Pancreas (tissue), 10 donors: ENCODE measurements at places on chromosomes 2 and 18. TPM values are rescaled to one million over a fixed set of nuclear protein-coding genes. Genes with fewer than 3 reads are reported as not detected.

IAH1 gene
- 33.4 TPM for polyA plus RNA-seq

SLC30A3 gene
- polyA plus RNA-seq, result not detected

- H3K27me3 ChIP-seq, result no peaks in the 10 kb centered on the region
- no peak overlapping the region for H3K27ac ChIP-seq
- no peaks in the 10 kb centered on the region for H3K4me1 ChIP-seq
Observed at GRCh38 chr18:55246278-55246677, 287.0 kb upstream of the CCDC68 start.

- H3K4me3 ChIP-seq, result no peak overlapping the region
- no peaks in the 10 kb centered on the region for H3K36me3 ChIP-seq
- H3K4me1 ChIP-seq, result no peaks in the 10 kb centered on the region
- no peaks in the 10 kb centered on the region for H3K27me3 ChIP-seq
Observed at GRCh38 chr2:190744041-190744440, 95.2 kb downstream of the NAB1 start.

DNA sequence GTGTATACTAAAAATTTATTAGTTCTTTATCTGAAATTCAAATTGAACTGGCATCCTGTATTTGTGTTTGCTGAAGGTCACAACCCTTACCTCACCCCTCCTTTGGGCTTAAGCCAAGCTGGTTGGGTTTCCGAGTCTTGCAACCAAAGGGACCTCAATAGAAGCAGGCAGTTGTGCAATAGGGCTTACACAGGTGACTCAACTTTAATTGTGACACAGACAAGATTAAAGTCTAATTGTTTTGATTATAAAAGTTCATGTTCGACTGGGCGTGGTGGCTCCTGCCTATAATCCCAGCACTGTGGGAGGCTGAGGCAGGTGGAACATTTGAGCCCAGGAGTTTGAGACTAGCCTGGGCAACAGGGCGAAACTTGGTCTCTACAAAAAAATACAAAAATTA lies 71.5 kb downstream of the RAB31 start:
- no peak overlapping the region for H3K27ac ChIP-seq
- no peak for DNase-seq
- H3K4me1 ChIP-seq, result no peaks in the 10 kb centered on the region
- no peaks in the 10 kb centered on the region for H3K36me3 ChIP-seq

DNA sequence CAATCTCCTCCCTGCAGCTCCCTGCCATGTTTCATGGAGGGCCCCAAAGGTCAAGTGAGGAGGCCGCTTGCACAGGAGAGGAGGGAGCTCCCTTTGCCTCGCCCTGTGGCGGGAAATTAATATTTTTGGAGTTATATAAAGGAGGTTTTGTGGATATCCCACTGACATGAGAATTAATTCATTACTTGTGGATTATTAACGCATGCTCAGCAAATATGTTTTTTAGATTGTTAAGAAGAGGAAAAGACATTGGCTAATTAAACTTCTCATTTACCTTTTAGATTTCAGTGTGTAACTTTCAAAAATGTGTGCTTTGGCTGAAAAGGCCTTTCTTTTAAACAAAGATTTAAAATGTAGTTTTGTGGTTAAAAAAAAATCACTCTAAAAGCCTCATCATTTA lies 474.0 kb downstream of the SOCS6 start:
- no peaks in the 10 kb centered on the region for H3K27me3 ChIP-seq
- no peak for DNase-seq
- no peak overlapping the region for H3K27ac ChIP-seq
- H3K4me1 ChIP-seq, result no peaks in the 10 kb centered on the region

TCF23 gene
- polyA plus RNA-seq, result not detected

- H3K27me3 ChIP-seq, result no peaks in the 10 kb centered on the region
- no peak overlapping the region for H3K27ac ChIP-seq
- no peaks in the 10 kb centered on the region for H3K36me3 ChIP-seq
- H3K4me3 ChIP-seq, result no peak overlapping the region
Observed at GRCh38 chr2:86301711-86302202, 35.7 kb downstream of the REEP1 start.

DNA sequence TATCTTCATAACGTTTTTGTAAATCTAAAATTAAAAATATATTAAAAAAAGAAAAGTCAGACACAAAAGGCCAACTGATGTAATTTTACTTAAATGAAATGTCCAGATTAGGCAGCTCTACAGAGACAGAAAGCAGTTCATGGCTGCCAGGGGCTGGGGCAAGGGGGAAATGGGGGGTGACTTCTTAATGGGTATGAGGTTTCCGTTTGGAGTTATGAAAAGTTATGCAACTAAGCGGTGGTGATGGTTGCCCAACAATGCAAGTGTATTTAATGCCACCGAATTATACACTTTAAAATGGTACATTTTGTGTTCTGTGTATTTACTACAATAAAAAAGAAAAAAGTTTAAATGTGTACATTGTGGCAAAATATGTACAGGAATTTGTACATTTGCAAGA lies 70.2 kb upstream of the TEX51 start:
- no peaks in the 10 kb centered on the region for H3K27me3 ChIP-seq
- DNase-seq, result no peak
- no peaks in the 10 kb centered on the region for H3K4me1 ChIP-seq
- no peak overlapping the region for H3K27ac ChIP-seq
- no peaks in the 10 kb centered on the region for H3K36me3 ChIP-seq
- H3K4me3 ChIP-seq, result no peak overlapping the region

DNA sequence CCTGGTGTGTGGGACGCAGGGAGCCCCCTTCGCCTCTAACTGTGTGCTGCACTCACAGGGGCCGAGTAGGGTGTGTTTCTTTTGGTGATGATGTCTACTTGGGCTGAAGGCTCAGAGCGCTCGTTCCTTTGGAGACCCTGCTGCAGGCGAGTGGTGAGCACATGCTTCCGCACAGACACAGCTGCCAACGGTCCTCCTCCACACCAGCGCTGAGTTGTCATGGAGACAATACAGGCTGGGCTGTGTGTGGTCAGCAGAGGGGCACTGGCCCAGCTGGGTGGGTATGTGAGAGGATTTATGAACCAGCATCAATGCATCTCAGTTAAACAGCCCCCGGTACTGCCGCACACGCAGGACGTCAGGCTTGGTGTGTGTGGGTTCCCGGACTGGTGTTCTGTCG lies 143.5 kb downstream of the SH3RF3 start:
- no peak overlapping the region for H3K4me3 ChIP-seq
- no peaks in the 10 kb centered on the region for H3K4me1 ChIP-seq
- H3K27ac ChIP-seq, result no peak overlapping the region
- H3K36me3 ChIP-seq, result no peaks in the 10 kb centered on the region
- no peak for DNase-seq

FHL2 gene
- polyA plus RNA-seq, result 5.0 TPM

TMEM178A gene
- polyA plus RNA-seq, result 3.4 TPM

SH3RF3 gene
- 3.5 TPM for polyA plus RNA-seq

- H3K4me3 ChIP-seq, result no peak overlapping the region
- no peak overlapping the region for H3K27ac ChIP-seq
- no peaks in the 10 kb centered on the region for H3K36me3 ChIP-seq
Observed at GRCh38 chr18:60804415-60804814, 431.8 kb upstream of the MC4R start.

DNA sequence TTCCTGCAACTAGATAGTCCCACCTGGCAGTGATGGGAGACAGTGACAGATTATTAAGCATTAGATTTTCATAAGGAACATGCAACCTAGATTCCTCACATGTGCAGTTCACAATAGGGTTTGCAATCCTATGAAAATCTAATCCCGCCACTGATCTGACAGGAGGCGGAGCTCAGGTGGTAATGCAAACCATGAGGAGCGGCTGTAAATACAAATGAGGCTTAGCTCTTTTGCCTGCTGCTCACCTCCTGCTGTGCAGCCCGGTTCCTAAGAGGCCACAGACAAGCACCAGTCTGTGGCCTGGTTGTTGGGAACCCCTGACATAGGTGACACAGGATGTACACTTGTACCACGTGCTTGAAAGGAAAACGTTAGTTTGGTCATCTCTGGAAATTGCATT lies 41.6 kb downstream of the CDH19 start:
- no peaks in the 10 kb centered on the region for H3K36me3 ChIP-seq
- H3K4me1 ChIP-seq, result no peaks in the 10 kb centered on the region
- no peak for DNase-seq
- no peak overlapping the region for H3K4me3 ChIP-seq
